ENCODE measurements at places on chromosomes 13 and 19. TPM values are rescaled to one million over a fixed set of nuclear protein-coding genes. Genes with fewer than 3 reads are reported as not detected.

DNA sequence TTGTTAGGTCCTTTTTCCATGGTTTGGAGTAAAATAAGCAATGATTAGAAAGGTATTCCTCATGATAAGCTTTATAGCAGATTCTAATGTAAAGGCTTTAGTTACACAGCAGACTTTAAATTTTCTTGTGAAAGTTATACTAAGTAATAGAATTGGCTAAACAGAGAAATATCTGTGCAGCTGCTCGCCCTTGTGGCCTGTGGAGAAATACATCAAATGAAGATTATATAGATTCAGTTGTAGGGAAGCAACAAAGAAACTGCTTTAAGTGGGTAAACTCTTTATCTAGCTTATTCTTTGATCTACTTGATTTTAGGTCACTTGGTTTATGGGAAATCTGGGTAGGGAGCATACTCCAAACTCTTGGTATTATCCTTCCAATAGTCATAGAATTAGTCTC lies 1269.7 kb upstream of the SPRY2 start:
- H3K27me3 ChIP-seq, result no peaks in the 10 kb centered on the region
- no peak overlapping the region for H3K27ac ChIP-seq
- DNase-seq, result no peak

DNA sequence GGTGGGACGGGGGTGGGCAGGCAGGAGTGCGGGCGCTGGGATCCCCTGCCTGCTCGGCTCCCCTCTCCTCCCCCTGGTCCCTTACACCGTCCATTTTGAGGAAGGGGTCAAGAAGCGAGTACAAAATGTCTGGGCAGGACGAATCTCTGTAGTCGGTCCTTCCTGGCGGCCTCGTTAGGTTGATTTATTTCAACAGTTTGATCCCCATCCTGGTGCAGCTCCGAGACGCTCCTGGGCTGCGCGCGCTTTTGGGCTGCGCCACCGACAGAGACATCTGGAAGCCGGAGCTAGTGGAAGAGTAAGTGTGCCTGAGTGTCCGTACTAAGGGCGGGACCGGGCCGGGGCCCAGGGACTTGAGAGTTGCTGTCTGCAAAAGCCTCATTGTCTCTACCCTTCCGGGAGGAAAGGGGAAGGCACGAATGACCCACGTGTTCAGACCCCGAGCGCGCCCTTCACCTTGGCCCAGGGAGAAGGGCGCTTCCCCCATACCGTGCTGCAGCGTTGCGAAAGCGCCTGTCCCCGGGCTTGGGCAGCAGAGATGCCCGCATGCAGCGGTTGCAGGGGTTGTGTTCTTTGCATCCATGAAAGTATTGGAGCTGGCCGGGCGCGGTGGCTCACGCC lies 1.8 kb downstream of the ZNF114 start:
- peak overlapping the region; percentile 64 for H3K4me3 ChIP-seq
- H3K4me1 ChIP-seq, result peaks cover 2% of the 10 kb centered on the region
- H3K36me3 ChIP-seq, result no peaks in the 10 kb centered on the region
- no peaks in the 10 kb centered on the region for H3K27me3 ChIP-seq

DNA sequence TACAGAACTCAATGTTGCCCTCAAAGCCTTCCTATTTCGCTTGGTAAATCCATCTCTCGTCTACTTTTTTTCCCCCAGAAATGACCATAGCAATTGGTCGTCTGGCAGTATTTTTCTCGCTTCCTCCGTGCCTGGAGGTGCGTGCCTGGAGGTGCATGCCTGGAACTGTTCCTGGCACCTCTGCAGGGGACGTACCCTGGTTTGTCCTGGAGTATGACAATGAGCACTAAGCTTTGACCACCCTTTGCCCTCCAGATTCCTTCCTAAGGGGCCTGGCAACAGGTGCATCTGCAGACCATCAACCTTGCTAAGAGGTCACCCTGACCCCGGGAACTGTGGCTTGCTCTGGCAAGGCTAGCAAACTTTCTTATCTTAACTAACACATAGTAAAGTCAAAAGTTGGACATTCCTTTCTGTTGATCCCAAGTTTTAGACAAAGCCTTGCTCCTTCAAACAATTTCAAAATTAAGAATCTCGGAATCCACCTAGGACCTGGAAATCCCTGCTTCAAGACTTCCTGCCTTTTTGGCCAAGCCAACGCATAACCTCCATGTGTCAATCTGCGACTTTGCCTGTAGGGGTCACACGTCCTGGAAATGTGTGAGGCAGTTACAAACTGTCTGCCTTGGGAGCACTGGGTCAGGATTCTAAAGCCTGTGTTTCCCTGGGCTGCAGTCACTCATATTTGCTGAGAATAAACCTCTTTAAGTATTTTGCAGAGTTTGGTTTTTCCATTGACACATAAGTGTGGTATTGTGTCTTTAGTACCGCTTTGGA lies 28.8 kb upstream of the TUBGCP3 start:
- H3K27ac ChIP-seq, result no peak overlapping the region
- H3K27me3 ChIP-seq, result peaks cover 3% of the 10 kb centered on the region
- no peaks in the 10 kb centered on the region for H3K4me1 ChIP-seq
- DNase-seq, result peak; percentile 9

The WASF3 gene
- 25.8 TPM for total RNA-seq

The CEACAM8 gene
- total RNA-seq, result not detected

DNA sequence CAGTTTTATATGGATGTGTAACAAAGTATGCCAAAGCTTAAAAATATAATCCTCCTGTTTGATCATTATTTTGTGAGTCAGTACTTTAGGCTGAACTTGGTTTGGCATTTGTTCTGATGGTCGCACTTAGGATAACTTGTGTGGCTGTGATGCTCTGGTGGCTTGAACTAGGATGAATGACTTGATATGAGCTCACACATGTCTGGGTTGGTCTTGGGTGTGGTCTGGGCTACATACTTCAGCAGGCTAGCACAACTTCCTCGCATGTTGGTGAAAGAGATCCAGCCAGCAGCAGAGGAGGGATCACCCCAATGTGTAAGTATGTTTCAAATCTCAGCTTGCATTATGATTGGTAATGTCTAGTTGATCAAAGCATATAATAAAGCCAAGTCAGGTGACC lies 969.1 kb upstream of the PCDH9 start:
- no peak overlapping the region for H3K27ac ChIP-seq
- no peak overlapping the region for H3K4me3 ChIP-seq
- no peaks in the 10 kb centered on the region for H3K27me3 ChIP-seq

GRCh38 chr13:70747262-70747661 lies 639.0 kb upstream of the KLHL1 start:
- no peaks in the 10 kb centered on the region for H3K4me1 ChIP-seq
- no peak overlapping the region for H3K27ac ChIP-seq
- H3K4me3 ChIP-seq, result no peak overlapping the region
- H3K27me3 ChIP-seq, result no peaks in the 10 kb centered on the region
- no peak for DNase-seq
- H3K36me3 ChIP-seq, result no peaks in the 10 kb centered on the region

DNA sequence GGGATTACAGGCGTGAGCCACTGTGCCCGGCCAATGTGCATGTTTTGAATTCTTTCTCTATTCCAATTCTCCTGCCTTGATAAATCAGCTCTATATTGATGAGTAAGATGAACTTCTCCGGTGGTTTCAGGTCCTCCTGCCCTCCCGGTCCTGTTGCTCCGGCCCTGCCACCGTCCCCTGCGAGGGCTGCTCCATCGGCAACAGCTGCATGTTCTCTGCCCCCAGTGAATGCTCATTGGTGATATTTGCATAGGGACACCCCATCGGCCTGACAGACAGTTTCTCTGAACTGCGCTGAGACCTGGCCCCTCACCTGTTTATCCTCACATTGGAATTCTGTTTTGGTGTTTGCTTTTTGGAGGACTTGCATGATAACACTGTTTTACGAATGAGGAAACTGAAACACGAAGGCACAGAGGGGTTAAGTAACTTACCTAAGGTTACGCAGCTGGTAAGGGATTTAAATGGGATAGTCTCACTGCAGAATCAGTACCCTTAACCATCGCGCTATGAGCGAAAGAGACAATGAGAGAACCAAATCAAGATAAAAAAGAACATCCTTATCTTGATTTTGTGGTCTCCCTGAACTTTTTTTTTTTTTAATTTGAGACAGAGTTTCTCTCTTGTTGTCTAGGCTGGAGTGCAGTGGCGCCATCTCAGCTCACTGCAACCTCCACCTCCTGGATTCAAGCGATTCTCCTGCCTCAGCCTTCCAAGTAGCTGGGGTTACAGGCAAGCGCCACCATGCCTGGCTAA lies 32.2 kb downstream of the ZNF557 start:
- H3K4me3 ChIP-seq, result no peak overlapping the region
- H3K27ac ChIP-seq, result no peak overlapping the region
- H3K4me1 ChIP-seq, result no peaks in the 10 kb centered on the region
- no peaks in the 10 kb centered on the region for H3K36me3 ChIP-seq

DNA sequence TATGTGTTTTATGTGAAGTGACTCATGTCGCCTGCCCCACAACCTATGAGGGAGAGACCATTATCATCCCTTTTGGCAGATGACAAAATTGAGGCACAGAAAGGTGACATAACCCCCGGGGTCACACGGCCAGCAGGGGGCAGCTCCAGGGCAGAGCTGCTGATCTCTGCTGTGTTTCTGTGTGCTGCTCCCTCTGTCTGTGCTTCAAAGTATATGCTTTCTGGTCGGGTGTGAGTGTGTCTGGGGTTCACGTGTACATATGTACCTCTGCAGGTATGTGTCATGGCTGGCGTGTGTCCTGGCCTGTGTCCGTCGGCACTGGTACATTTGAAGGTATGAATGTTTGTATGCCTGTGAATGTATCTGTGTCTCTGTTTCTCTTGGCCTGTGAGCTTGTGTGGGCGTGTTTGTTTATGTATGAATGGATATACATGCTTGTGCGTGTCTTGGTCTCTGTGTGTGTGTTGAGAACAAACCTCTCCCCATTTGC lies 7.1 kb downstream of the LIPE start:
- H3K27ac ChIP-seq, result no peak overlapping the region
- H3K27me3 ChIP-seq, result no peaks in the 10 kb centered on the region
- peaks cover 10% of the 10 kb centered on the region for H3K4me1 ChIP-seq
- no peak overlapping the region for H3K4me3 ChIP-seq
- H3K36me3 ChIP-seq, result no peaks in the 10 kb centered on the region
- peak; percentile 18 for DNase-seq

DNA sequence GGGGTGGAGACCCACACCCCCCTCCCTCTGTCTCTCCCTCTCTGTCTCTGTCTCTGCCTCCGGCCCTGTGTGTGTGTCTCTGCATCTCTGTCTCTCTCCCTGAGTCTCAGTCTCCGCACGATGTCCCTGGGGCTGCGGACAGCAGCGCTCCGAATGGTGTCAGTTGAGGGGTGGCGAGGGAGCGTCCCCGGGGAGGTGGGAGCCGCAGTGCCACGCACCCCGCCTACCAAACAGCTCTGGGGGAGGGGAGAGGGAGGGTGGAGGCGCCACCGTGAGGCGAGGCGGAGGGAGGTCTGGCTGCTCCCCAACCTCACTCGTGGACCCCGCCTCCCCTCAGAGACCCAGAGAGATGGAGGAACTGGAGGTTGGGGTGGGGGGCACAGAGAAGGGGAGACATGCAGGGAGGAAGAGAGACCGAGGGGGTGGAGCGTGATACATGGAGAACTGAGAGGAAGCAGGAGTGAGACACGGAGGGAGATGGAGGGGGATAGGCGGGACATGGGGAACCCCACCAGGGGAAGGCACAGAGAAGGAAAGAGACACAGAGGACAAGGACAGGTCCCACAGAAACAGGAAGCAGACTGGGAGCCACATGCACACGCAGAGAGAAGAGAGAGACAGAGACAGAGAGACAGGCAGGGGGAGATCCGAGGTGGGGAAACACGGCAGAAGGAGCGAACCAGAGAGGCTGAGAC lies 7.2 kb downstream of the ERFL start:
- H3K4me1 ChIP-seq, result no peaks in the 10 kb centered on the region
- no peaks in the 10 kb centered on the region for H3K36me3 ChIP-seq
- peaks cover 88% of the 10 kb centered on the region for H3K27me3 ChIP-seq
- H3K4me3 ChIP-seq, result no peak overlapping the region
- no peak for DNase-seq
- no peak overlapping the region for H3K27ac ChIP-seq

GRCh38 chr19:39754971-39755370 lies 17.1 kb upstream of the CLC start:
- no peaks in the 10 kb centered on the region for H3K27me3 ChIP-seq
- no peak overlapping the region for H3K27ac ChIP-seq
- DNase-seq, result no peak
- no peaks in the 10 kb centered on the region for H3K4me1 ChIP-seq
- H3K36me3 ChIP-seq, result no peaks in the 10 kb centered on the region

DNA sequence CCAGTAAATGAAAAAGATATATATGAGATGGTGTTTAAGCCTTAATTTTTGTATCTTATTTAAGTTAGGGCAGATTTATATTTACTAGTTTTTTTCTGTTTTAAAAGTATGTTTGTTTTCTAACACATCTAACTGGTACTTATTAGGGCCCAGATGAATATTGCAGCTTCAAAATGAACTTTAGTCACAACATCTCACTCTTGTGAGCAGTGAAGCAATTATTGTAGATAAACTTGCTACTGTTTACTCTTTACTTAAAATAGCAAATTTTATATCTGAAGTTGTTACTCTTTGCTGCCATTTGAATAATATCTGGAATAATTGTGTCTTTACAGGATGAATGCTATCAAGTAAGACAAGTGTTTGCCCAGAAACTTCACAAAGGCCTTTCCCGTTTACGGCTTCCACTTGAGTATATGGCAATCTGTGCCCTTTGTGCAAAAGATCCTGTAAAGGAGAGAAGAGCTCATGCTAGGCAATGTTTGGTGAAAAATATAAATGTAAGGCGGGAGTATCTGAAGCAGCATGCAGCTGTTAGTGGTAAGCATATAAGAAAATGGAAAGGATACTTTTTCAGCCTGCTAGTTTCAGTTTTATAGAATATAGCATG lies 166.8 kb downstream of the PDS5B start:
- DNase-seq, result no peak
- no peak overlapping the region for H3K27ac ChIP-seq
- no peak overlapping the region for H3K4me3 ChIP-seq
- peaks cover 5% of the 10 kb centered on the region for H3K36me3 ChIP-seq

DNA sequence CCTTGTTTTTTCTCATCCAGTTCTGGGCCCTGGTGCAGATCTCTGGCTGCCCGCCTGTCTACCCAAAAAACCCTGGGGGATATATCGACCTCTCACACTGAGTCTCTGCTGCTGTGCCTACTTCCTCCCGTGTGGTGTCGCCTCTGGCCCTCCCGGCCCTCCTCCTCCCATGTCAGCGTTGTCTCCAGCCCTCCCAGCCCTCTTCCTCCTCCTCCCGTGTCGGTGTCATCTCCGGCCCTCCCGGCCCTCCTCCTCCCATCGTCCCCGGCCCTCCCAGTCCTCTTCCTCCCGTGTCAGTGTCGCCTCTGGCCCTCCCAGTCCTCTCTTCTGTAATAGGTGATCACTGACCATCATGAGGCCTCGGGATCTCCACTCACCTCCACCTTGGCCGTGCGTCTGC lies 81.8 kb downstream of the GPR12 start:
- H3K36me3 ChIP-seq, result peaks cover 5% of the 10 kb centered on the region
- H3K4me3 ChIP-seq, result no peak overlapping the region
- H3K27me3 ChIP-seq, result no peaks in the 10 kb centered on the region
- H3K27ac ChIP-seq, result no peak overlapping the region
- DNase-seq, result no peak
- H3K4me1 ChIP-seq, result peaks cover 6% of the 10 kb centered on the region

GRCh38 chr19:33406521-33407139 lies 33.1 kb downstream of the CEBPG start:
- H3K4me3 ChIP-seq, result no peak overlapping the region
- no peaks in the 10 kb centered on the region for H3K36me3 ChIP-seq
- H3K4me1 ChIP-seq, result no peaks in the 10 kb centered on the region
- no peak overlapping the region for H3K27ac ChIP-seq
- DNase-seq, result no peak

The RNASEH2B gene
- 23.6 TPM for total RNA-seq

The C19orf18 gene
- total RNA-seq, result 1.5 TPM

Measured in astrocyte (in vitro differentiated cells and primary cell).